ENCODE measurements at places on chromosomes 7 and 10.
A peak's percentile ranks its signal among the peaks of the same experiment; 100 is the strongest.

GRCh38 chr10:13067431-13067830, 32.5 kb upstream of the OPTN start:
- DNase-seq = no peak

- no peak for DNase-seq
Observed at GRCh38 chr7:13099154-13099795, 411.8 kb downstream of the ARL4A start.

DNA sequence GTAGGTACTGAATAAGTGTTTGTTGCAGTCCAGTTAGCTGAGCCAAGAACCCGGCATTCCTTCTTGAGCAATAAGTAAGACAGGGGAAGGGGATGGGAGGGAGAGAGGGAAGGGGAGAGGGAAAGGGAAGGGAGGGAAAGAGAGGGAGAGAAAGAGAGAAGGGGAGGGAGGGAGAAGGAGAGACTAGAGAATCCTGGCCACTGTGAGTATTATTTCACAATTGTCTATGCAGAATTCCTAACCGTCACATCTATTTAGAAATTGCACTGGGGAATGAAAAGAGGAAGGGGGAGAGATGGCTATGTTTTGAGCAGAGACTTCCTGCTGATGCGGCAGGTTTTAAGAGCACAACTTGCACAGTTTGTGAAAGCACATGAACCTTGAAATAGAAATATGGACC, 251.4 kb upstream of the ZMIZ1 start:
- no peak for DNase-seq

DNA sequence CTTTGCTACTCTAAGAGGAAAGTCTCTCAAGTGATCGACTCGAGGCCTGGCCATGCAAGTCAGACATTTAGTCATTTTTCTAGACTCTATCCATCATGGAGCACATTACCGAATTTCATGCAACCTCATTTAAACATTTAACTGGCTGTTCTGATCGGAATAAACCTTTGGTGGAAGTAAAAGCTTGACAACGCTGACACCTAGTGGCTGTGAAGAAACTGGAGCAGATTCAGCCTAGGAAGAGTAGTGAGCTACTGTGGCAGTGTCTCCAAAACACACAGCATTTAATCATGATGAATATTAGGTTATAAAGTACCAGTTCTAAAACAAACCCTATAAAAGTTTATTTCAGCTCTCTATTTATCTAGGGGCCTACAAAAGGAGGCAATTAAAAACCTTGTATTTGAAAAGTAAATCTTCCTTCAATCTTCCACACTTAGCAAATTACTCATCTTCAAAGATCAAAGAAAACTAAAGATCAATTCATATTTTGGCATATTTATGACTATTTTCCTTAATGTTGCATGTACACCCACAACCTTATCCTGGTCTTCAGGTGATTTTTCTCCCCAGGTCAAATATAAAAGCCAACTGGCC, 175.0 kb downstream of the CTNNA3 start:
- peak; percentile 18 for DNase-seq

DNA sequence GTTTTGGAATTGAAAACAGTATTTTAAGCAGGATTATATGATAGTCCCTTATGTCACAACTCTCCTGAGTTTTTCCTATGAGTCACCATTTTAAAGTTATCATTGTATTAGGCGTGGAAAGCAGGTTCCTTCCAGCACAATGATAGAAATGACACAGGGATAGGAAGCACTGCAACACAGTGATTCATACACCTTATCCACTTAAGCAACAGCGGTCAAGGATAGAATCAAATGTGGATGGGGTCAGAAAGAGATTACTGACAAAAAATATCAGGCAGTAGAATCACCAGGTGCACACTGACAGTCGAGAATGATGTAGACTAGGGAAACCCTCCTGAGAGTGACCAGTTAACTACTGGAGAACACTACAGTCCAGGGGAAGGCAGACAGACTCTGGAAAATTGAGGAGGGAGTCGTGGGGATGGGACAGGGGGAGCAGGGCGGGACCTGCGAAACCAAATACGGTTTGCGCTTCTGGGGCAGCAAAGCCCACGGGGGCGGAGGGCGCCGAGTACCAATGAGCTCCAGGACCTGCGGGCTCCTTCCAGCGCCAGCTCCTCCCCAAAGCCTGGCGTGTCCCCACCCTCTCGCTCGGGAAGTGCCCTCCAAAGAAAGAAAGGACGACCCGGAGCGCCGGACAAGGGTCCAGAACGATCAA, 479 bp downstream of the PNPLA8 start:
- DNase-seq = no peak

GRCh38 chr10:108862676-108863350, 1060.5 kb downstream of the XPNPEP1 start:
- DNase-seq = no peak

- no peak for DNase-seq
Observed at GRCh38 chr10:121242741-121243608, 355.3 kb downstream of the FGFR2 start.

GRCh38 chr10:13685885-13686284, 99.1 kb downstream of the PRPF18 start:
- no peak for DNase-seq

DNA sequence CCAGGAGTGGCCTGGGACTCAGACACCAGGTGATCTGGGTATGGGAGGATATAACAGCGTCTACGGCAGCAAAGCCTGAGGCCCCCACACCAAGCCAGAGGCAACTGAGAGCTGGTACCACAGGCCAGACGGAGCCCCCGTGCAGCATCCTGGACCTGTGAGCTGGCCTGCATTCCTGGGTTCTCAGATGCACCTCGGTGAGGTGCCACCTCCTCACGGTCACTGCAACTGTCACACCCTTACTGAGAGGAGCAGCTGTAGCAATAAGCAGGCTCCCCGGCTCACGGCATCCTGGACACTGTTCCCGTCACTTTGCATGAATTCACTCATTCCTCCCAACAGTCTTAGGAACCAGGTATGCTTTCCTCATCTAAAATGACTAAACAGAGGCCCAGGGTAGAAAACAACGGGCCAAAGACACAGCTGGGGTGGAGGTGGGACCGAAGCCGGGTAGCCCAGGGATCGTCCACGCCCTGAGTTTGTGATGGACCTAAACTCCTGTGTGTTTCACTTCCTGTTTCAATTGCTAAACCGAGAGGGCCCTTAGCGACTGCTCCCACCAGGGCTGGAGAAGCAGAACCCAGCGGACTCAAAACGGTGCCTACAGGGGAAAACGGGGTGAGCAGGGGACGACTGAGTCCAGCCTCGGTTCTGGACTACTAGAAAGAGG, 98.7 kb downstream of the CTBP2 start:
- no peak for DNase-seq

DNA sequence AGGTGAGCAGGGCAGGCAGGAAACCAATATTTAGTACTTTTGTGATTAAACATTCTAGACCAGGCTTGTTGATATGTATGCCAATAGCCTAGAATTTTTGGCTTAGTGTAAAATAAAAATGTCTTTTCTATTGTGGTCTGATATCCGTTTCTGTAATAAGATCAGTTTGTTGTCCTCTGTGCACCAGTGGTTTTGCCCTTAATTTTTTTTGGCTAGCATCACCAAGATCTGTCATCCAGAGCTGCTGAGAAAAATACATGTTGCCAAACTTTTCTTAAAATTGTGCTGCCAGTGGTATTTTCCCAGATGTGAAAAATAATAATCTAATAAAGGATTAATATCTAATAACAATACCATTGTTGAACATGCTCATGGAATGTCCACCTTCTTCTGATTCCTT, 115.6 kb downstream of the TWIST1 start:
- DNase-seq = no peak

DNA sequence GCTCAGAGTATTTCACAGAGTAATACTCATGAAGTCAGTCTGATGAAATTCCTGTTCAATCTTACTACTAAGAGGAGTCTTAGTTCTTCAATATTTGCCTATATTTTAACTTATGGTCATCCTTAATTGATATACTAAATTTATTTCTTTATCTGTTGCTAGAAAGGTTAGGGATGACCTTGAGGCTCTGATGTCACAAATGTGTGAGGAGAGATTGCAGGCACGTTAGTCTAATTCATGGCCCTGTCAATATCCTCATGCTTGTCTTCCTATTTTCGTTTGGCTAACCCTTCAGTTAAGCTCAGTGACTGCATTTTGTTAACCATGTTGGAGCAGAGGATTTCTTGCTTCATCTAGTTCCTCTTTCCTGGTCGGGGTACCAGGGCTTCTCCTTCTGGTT, 704.7 kb upstream of the COBL start:
- DNase-seq = no peak

- no peak for DNase-seq
Observed at GRCh38 chr10:73577788-73578187, 13.4 kb downstream of the USP54 start.

DNA sequence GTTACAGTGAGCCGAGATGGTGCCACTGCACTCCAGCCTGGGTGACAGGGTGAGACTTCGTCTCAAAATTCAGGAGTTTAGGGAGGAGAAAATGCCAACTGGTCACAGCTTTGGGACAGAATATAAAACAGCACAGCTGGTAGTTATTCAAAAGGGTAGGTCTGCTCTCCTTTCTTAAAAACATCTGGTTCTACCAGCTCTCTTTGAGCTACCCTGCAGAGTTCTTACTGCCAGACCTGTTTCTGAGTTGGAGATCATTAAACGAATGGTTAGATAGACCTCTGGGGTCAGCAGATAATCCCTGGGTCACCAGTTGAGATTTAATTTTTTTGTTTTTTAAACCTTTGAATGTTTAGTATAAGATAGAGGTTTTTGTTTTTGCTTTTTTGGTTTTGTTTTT, 52.6 kb downstream of the MCU start:
- no peak for DNase-seq

GRCh38 chr10:19925064-19925463, 108.8 kb downstream of the PLXDC2 start:
- DNase-seq = no peak

GRCh38 chr10:113947184-113948041, 93.0 kb downstream of the NHLRC2 start:
- DNase-seq = no peak

DNA sequence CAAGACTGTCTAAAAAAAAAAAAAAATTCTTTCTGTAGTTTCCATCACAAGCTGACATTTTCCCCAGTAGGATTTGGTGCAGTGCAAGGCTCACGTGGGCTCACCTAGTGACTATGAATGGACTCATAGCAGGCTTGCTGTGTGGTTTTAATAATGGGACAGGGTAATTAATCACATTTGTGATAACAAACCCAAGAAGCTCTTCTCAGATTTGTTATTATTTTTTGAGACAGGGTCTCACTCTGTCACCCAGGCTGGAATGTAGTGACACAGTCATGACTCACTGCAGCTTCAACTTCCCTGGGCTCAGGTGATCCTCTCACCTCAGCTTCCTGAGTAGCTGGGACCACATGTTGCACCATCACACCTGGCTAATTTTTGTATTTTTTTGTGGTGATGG, 40.0 kb downstream of the NACAD start:
- DNase-seq = peak; percentile 18

DNA sequence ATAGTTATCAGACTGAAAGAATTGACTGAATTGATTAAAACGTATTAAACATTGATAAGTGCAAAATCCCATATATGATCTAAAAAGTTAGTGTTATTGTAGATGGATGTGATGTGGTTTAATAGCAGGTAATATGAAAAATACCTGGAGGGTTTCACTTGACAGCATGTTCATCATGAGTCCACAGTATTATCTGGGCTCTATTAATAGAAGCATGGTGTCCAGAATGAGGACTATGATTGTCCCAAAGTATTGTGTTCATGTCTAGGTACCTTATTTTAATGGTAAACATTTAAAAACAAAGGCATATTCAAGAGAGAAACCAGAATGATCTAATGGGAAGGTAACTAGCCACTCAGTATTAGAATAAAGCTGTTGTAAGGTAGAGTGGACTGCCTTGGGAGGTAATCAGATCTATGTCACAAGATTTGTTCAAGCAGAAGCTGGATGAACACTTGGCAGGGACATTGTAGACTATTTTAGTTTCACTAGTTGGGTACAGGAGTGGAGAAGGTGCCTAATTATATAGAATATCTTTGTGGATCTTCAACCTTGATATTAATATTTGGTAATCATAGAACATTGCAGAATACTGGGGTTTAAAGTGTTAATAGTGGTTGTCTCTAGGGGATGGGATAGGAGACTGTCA, 43.5 kb downstream of the MCU start:
- DNase-seq = no peak

- DNase-seq = no peak
Observed at GRCh38 chr7:191105-191980, 1.0 kb upstream of the FAM20C start.

- DNase-seq = no peak
Observed at GRCh38 chr7:121061677-121062582, 73.4 kb downstream of the CPED1 start.

DNA sequence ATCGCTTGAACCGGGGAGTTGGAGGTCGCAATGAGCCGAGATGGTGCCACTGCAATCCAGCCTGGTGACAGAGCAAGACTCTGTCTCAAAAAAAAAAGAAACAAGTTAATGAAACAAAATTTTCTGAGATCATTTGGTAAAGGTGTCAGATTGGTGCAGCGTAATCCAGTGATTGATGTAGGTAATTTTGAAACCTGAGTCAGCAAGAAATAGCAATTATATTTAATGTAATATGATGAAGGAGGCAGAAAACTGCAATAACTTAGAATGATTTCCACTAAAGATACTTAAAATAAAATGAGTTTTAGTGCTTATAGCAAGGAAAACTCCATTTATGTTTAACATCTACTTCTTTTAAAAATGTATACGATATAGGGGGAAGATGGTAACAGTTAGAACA, 1049.8 kb upstream of the C7orf33 start:
- DNase-seq = no peak

DNA sequence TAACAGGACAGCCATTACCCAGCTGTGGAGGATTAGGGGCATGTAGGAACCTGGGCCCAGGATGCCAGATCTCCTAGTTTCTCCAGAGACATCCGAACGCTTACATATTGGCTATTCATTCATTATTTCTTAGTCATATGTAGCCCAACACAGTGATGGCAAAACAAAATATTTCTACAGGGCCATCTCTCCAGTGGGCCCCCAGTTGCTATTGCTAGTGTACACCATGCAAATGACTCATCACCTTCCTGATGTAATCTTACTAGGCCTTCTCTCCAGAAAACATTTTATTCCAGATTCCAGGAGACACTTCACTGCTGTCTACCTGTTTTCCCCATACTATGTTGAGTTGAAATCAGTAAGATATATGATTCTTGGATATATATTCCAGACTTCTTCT, 201.7 kb downstream of the PLXDC2 start:
- no peak for DNase-seq

DNA sequence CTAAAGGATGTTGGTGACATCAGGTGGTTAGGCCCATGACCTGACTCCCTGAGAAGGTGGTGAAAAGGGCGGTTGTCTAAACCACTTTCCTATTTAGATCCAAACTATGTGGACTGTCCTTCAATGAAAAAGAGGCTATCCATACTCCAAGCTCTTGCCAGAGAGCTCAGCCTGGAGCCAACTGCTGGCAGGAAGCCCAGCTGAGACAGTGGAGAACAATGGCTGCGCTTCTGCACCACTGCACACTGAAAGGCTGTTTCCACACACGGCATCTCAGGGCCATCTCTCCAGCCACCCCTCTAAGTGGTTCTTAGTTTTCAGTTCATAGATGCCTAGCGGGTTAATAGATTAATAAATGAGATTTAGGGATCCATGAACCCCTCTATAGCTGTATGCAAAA, 488.8 kb upstream of the ZMIZ1 start:
- no peak for DNase-seq

Measured in activated CD4-positive, alpha-beta T cell treated with anti-CD3 and anti-CD28 coated beads for 4 hours (primary cell).